ENCODE measurements at places on chromosomes 5 and 9.

- no peak for DNase-seq
Measured at GRCh38 chr5:102536323-102536928, 37.6 kb upstream of the SLCO6A1 start.

DNA sequence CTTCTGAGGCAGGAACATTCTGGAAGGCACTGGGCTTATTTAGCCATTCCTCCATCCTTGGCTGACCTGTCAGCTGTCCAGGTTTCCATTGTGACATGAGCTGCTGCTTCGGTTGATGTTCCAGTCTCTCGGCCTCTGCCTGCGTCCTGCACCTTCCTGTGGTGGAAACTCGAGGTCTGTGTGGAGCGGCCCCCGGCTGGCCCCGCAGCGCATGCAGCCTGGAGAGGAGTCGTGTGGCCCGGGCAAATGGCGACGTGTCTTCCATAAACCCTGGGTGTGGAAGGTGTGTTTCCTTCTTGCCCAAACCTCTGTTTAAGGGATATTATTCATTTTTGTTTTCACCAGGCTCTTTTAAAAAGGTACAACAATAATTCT is 36.5 kb upstream of the SLC9A3 start:
- DNase-seq: no peak

- no peak for DNase-seq
Measured at GRCh38 chr5:149128023-149128875, 13.0 kb upstream of the ABLIM3 start.

DNA sequence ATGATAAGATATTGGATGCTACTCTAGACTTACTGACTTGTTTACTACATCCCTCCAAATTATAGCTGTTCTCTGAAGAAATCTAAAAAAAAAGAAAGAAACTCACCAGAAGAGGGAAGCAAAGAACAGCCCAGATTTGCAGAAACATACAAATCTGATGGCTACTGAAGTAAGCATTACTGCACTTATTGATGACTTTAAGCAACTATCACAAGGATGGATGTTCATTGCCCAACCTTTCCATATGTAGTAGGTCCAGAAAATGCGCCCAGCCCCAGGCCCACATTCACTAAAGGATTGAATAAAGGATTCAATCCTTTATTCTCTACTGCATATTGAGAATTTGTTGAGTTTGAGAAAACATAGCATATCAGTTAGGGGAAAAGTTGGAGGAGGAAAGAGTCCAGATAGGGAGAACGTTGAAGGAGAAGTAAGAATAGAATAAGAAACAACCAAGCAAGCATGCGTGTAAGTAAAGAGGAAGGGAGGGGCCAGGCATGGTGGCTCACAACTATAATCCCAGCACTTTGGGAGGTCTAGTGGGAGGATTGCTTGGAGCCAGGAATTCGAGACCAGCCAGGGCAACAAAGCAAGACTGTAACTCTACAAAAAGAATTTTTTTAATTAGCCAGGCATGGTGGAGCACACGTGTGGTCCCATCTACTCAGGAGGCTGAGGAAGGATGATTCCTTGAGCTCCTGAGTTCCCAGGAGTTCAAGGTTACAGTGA is 33.8 kb upstream of the DTWD2 start:
- DNase-seq: no peak

DNA sequence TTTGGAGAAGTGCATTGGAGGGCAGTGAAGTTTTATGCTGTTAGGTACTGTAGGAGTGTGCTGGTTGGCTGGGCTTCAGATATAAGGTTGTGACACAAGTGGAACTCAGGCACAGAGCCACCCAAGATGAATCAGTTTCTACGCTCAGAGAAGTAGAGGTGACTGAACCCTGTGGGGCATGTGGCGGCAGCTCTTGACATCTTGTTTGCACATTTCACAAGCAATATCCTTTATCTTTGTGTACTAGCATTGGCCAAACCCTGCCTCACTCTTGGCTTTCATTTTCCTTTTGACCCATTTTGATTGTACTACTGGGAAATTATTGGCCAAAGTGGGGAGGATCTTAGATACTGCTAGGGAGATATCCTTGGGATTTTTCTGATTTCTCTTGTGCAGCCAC is 110.0 kb downstream of the PSAT1 start:
- DNase-seq: no peak
